ENCODE measurements at places on chromosomes 5 and 9. TPM values are rescaled to one million over a fixed set of nuclear protein-coding genes. Genes with fewer than 3 reads are reported as not detected.

The SPATA24 gene
- 9.5 TPM for total RNA-seq

The ATP10B gene
- total RNA-seq, result not detected

The CEL gene
- 1.4 TPM for total RNA-seq

The ARSI gene
- not detected for total RNA-seq

The SLC25A48 gene
- total RNA-seq, result not detected

The FAM81B gene
- not detected for total RNA-seq

The HTR1A gene
- not detected for total RNA-seq

The RALGPS1 gene
- total RNA-seq, result 2.8 TPM

The PCDHA11 gene
- not detected for total RNA-seq

The CHSY3 gene
- total RNA-seq, result not detected

The MEF2C gene
- total RNA-seq, result not detected

Measured in activated CD4-positive, alpha-beta memory T cell treated with anti-CD3 and anti-CD28 coated beads, Interleukin-2, amount 10 ng/mL, durations not matched to agents 7 days and 5 days (primary cell).